Activated T-helper 1 cell treated with anti-CD3 and anti-CD28 coated beads, Interleukin-12 subunit alpha, Interleukin-12 subunit beta, Interleukin-2, Interleukin-4 antibody, amounts not matched to agents 30 ng/mL and 10 ng/mL and 1 ng/mL, durations not matched to agents 14 hours and 24 hours and 36 hours (primary cell): ENCODE measurements at places on chromosomes 1 and 21.

DNA sequence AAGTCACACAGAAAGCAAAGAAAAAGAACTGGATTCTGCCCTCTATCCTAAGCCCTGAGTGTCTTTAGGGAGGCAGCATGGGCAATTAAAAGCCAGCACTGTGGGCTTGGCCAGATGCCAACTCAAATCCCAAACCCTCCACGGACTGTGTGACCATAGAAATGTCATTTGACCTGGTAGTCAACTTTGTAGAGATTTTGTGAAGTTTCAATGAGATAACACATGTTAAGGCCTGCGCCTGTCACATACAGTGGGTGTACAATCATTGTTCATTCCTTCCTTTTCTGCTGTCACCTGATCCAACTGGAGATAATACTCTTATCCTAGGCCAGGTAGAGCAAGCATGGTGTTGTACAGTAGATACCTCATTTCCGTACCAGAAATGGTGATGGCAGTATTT is 54.2 kb downstream of the TMEM53 start:
- no peak for DNase-seq

- no peak for DNase-seq
Measured at GRCh38 chr1:214369364-214369763, 88.4 kb downstream of the SMYD2 start.

GRCh38 chr1:26768755-26769154 is 19.0 kb upstream of the PIGV start:
- no peak for DNase-seq

GRCh38 chr1:87167848-87168525 is 160.7 kb upstream of the LMO4 start:
- no peak for DNase-seq

DNA sequence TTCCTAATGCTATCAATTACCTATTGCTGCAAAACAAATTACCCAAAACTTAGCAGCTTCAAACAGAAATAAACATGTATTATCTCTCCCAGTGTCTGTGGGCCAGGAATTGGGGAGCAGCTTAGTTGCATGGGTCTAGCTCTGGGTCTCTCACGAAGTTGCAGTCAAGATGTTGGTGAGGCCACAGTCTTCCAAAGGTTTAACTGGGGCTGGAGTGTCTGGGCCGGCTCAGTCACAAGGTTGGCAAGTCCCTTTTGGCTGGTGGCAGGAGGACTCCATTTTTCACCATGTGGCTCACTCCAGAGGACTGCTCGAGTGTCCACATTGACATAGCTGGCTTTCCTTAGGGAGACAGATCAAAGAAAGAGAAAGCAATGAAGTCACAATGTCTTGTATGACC is 5.0 kb upstream of the LRP8 start:
- DNase-seq = no peak

DNA sequence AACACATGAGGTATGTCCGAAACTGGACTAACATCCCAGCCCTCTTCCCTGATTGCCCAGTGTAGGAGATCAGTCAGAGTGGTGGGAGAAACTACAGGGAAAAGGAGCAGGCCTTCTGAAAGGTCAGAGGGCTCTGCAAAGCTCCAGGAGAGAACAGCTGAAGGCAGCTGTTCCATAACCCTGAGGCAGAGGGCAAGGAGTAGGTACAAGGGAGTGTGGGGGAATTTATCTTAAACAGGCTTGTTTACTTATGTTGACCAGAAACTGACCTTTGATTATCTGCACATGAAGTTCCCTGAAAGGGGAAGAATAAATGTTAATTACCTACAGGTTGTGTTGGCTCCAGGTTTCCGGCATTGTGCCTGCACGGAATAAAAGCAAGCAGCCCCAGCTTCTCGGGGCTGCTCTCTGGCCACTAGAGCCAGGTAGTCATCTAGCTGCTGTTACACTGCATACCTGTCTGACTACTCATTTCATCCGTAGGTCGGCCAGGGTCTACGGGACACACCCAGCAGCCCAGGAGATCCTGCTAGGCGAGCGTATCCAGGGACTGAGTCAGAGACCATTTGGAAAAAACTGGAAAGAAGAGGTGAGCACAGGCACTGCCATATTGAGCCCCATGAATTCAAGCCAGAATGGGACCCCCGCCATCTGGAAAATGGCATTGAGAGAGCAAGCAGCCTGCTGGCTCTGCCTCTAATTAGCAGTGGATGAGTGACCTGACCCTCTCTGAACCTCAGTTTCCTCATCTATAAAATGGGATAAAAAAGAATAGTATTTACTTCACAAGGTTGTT is 14.9 kb upstream of the PAQR7 start:
- no peak for DNase-seq

GRCh38 chr1:207579436-207579799 is 65.5 kb upstream of the CR1L start:
- peak; percentile 29 for DNase-seq

DNA sequence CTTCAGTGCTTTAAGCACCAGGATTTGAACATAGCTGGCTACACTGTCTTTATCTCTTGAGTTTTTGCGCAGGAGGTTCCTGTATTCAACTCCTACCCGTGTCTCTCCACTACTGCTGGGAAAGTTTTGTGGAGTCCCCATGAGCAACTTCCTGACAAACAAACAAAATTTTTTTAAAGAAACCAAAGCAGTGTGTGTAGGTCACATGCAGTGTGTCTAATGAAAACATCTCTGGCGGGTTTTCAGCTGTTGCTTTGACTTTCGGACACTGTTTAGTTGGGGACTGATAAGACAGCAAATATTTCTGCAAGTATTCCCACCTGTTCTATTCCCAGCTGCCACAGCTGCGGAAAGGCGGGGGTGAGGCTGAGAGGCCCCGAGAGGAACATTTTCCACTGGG is 2.0 kb downstream of the PSEN2 start:
- no peak for DNase-seq

- no peak for DNase-seq
Measured at GRCh38 chr1:62307446-62307845, 11.8 kb downstream of the KANK4 start.

GRCh38 chr1:168972887-168973286 is 133.6 kb upstream of the ATP1B1 start:
- DNase-seq = no peak

DNA sequence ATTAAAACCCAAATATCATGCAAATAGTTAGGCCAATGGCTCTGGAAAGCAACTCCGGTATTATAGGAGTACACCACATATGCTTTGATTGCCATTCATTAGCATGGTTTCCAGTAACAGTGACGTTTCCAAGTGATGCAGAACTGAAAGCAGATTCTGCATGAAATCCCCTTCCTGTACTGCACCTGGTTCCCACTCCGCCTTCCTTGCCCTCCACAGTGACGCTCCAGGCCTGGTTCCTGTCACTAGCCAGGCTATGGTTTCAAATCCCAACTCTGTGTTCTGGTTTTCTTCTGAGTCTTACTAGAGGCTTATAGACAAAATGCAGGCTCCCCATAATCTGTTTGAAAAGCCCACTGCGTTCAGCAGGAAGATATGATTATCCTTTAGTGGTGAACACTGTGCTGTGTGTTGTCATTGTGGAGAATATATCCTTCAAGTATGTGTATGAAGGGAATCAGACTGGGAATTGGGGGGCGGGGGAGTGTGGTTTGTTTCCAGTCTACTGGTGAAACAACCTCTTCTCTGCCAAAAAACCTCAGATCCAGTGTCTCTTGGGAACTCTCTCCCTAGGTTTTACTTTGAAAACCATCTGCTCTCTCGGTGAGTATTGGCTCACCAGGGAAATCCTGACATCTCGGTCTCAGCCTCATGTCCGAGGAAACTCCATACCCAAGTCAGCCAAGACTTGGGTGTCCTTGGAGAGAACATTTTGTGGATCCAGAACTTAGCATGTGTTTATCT is 78.7 kb downstream of the TYW3 start:
- no peak for DNase-seq

DNA sequence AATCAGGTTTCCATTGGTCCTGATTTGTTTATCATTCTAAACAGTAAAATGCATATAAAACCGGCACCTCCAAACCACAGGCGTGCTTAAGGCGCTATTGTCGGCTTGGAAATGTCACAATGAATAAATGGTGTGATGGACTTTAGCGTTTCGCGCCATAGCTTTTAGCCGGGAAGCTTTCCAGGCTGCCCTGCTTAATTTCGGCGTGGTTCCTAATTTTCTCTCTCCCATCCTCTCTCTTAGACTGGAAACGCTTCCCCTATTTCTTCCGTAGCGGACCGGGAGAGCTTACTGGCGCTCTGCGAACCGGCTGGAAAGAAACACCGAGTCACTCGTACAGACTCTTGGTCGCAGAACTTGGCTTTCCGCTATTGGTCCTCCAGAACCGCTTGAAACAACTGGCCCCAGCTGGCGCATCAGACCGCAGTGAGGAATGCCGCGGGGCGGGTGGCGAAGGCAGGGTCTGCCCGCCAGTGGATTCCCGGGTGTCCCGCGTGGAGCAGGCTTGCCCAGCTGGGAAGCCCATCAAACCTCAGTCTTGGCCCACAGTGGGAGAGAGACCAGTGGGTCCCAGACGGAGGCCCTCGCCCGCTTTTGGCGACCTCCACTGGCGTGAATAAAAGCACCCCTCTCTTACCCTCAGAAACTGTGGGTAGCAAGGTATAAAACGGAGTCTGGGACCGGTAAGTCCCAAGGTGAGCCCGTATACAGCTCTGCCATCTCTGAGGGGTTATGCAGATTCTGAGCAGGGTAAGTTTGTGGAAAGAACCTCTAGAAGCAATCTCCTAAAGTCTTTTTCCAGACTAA is 4.0 kb upstream of the LHX8 start:
- DNase-seq = no peak

GRCh38 chr21:35611708-35612132 is 448.6 kb downstream of the SETD4 start:
- no peak for DNase-seq

- no peak for DNase-seq
Measured at GRCh38 chr1:233796146-233796783, 108.2 kb upstream of the SLC35F3 start.

- DNase-seq = peak; percentile 26
Measured at GRCh38 chr1:221839782-221840395, 98.0 kb upstream of the DUSP10 start.

DNA sequence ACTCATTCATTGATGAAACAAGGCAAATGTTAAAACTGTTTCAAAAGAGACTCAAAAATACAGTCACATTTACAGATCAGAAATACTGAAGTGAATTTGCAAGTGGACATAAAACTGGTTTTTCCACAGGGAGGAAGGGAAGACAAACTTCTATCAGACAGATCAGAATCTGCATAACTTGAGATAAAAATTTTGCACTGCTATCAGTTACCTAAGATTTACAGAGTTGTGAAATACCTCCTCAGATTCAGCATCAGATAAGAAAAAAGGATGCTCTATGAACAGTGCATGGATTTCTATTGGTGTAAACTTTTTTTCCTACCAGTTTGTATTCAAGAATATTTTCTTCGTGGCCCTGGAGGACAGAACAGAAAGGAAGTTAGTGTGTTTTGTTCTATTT is 575.4 kb downstream of the RWDD3 start:
- no peak for DNase-seq

GRCh38 chr21:45169682-45170081 is 95.3 kb downstream of the ADARB1 start:
- no peak for DNase-seq

GRCh38 chr1:231494439-231495110 is 33.9 kb upstream of the TSNAX start:
- DNase-seq = no peak

DNA sequence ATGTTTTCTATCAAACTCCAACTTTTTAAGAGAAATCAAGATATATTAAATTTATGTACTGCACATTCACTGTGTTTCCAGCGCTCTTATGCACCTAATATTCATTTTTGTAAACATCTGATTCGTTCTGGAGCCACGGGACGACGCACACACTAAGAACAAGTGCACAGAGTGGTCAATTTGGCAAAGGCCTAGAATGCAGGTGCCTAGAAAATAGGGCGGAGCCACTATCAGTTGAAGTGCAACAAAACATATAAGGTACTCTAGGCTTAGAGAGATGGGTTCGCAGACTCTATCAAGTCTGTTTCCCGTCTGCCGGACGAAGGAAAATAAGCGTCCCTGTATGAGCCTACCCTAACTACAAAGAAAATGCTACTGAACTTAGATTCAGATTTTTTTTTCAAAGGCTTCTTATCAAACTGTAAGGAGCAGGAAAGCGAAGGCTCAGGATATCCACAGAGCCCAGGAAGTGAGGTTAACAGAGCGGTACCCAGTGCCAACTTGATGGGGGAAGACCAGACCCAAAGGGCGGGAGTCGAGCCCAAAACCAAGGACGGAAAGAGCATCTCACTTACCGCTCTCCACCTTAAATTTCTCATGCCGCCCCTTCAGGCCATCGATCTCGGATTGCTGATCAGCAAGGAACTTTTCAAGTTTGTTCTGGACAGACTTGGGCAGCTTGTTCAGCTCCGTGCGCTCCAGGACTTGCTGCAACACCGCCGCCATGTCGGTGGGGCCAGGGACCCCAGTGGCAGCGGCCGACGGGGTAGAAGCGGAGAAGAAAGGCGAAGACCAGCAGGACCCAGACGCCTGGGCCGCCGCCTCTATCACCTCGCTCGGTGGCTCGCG is 526 bp downstream of the TPR start:
- DNase-seq = peak; percentile 30

GRCh38 chr1:225688345-225688744 is 35.4 kb upstream of the ENAH start:
- no peak for DNase-seq

DNA sequence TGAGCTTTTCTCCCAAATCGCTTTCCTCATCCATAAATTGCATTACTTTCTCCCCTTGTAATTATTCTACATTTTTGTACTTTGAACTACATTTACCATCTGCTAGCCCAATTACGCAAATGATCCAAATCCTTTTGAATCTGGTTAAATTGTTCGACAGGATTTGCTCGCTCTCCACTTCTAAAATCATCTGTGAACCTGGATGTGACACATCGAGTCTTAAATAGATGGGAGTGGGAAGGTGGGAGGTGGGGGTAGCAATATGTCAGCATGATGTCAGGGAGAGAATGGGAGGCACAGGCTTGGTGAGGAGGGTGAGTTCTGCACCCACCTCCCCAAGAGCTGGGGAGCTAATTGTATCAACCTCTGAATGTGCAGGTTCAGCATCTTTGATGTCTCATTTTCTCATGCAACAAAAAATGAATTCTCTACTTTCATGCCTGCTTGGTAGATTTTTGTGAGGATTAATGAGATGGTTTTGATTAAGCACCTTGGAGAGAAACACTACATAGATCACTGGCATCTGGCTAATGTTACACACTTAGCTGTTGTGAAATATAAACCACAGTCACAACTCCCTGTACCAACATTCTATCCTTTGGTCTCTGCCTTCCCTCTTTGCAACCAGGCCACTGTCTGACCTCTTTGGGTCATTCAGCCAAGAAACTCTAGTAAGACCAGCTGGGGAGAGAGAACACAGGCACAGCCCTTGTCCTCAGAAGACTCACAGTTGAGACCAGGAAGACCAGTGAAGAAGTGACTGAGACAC is 165.1 kb downstream of the DAB1 start:
- no peak for DNase-seq

GRCh38 chr1:52913014-52913413 is 8.5 kb downstream of the ECHDC2 start:
- no peak for DNase-seq

DNA sequence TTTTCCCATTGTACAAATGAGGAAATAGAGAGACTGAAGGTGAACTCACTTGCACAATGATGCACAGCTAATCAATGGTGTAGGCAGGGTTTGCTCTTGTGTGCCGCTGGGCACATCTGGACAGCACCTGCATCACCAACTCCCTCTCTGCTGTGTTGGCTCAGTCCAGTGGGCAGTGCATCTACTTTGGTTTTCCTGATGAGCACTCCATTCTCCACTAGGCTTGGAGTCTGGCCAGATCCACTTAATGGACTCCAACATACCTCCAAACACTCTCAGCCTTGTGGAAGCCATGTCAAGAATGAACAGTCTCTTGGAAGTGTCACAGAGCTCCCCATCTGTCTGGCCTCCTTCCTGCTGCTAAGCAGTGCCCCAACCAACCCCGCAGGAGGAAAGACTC is 152.2 kb downstream of the HIVEP3 start:
- DNase-seq = no peak

GRCh38 chr1:209455661-209456358 is 127.7 kb upstream of the CAMK1G start:
- no peak for DNase-seq
